Karpas-422 (cell line): ENCODE measurements at places on chromosomes 3 and 15. TPM values are rescaled to one million over a fixed set of nuclear protein-coding genes. Genes with fewer than 3 reads are reported as not detected.

FAM81A gene
- total RNA-seq: 0.76 TPM in 1 of 2 replicates, not detected in the other

PLSCR4 gene
- not detected in 2 replicates for total RNA-seq

RSRC1 gene
- 95.2 and 101 TPM in 2 replicates for total RNA-seq

CPNE9 gene
- 0.18 TPM in 1 of 2 replicates, not detected in the other for total RNA-seq

A4GNT gene
- not detected in 2 replicates for total RNA-seq

BCHE gene
- 0.11 TPM in 2 replicates for total RNA-seq

FILIP1L gene
- 0.37 and 0.43 TPM in 2 replicates for total RNA-seq

SLC22A14 gene
- not detected in 2 replicates for total RNA-seq

ZKSCAN7 gene
- total RNA-seq: 7.3 and 13.7 TPM in 2 replicates

SNTN gene
- total RNA-seq: not detected in 2 replicates

SKOR1 gene
- total RNA-seq: 0.43 and 0.45 TPM in 2 replicates

LEKR1 gene
- total RNA-seq: 2.3 and 6.4 TPM in 2 replicates

PLA1A gene
- not detected in 2 replicates for total RNA-seq

GAP43 gene
- total RNA-seq: not detected in 2 replicates

AGBL1 gene
- not detected in 2 replicates for total RNA-seq

SI gene
- total RNA-seq: not detected in 2 replicates

DPP8 gene
- total RNA-seq: 27.2 and 42.0 TPM in 2 replicates

MCTP2 gene
- total RNA-seq: 42.0 and 58.9 TPM in 2 replicates

ZNF860 gene
- 14.6 and 22.4 TPM in 2 replicates for total RNA-seq

RARB gene
- not detected in 2 replicates for total RNA-seq

SERPINI2 gene
- not detected in 2 replicates for total RNA-seq

TRPM1 gene
- not detected in 2 replicates for total RNA-seq

ATP8B4 gene
- total RNA-seq: not detected in 2 replicates

HCN4 gene
- total RNA-seq: not detected in 2 replicates

SLCO3A1 gene
- total RNA-seq: 20.9 and 36.2 TPM in 2 replicates

LTF gene
- total RNA-seq: not detected in 2 replicates

HYAL3 gene
- 9.3 and 17.2 TPM in 2 replicates for total RNA-seq

PSTPIP1 gene
- total RNA-seq: 13.1 and 40.4 TPM in 2 replicates

SEMA7A gene
- 41.6 and 49.1 TPM in 2 replicates for total RNA-seq

SUCNR1 gene
- not detected in 2 replicates for total RNA-seq

NR1I2 gene
- total RNA-seq: 2.7 and 3.8 TPM in 2 replicates

NCKIPSD gene
- 25.5 and 36.1 TPM in 2 replicates for total RNA-seq

SCN5A gene
- total RNA-seq: not detected in 2 replicates

LRRC31 gene
- not detected in 2 replicates for total RNA-seq

MAGEF1 gene
- total RNA-seq: 50.8 and 123 TPM in 2 replicates

APOD gene
- 0.18 TPM in 1 of 2 replicates, not detected in the other for total RNA-seq

CCDC54 gene
- total RNA-seq: not detected in 2 replicates

EPHA3 gene
- total RNA-seq: not detected in 2 replicates

ANKRD28 gene
- 70.3 and 113 TPM in 2 replicates for total RNA-seq

UNC13C gene
- total RNA-seq: not detected in 2 replicates

OR5K2 gene
- total RNA-seq: not detected in 2 replicates

ITIH3 gene
- not detected in 2 replicates for total RNA-seq

GRK7 gene
- total RNA-seq: not detected in 2 replicates

XCR1 gene
- total RNA-seq: not detected in 2 replicates

GPD1L gene
- total RNA-seq: 13.5 and 20.0 TPM in 2 replicates

CDCP1 gene
- total RNA-seq: not detected in 2 replicates

SERINC4 gene
- total RNA-seq: not detected in 2 replicates

BRPF1 gene
- 14.5 and 28.2 TPM in 2 replicates for total RNA-seq

COL6A6 gene
- not detected in 2 replicates for total RNA-seq

PPM1L gene
- 1.8 and 3.4 TPM in 2 replicates for total RNA-seq

STAC gene
- not detected in 2 replicates for total RNA-seq

AHSG gene
- not detected in 2 replicates for total RNA-seq
